Tibial nerve (tissue), 4 donors: ENCODE measurements at places on chromosomes 12 and 14. TPM values are rescaled to one million over a fixed set of nuclear protein-coding genes. Genes with fewer than 3 reads are reported as not detected.

- H3K27ac ChIP-seq = no peak overlapping the region
- H3K27me3 ChIP-seq = no peaks in the 10 kb centered on the region
- no peaks in the 10 kb centered on the region for H3K4me1 ChIP-seq
- H3K36me3 ChIP-seq = no peaks in the 10 kb centered on the region
Observed at GRCh38 chr14:101354726-101355125, 206.6 kb upstream of the DIO3 start.

Gene SNX6
- 86.6 TPM for total RNA-seq

Gene ATF7IP
- total RNA-seq = 35.5 TPM

GRCh38 chr12:89980236-89980635 lies 271.6 kb upstream of the ATP2B1 start:
- DNase-seq = no peak
- no peaks in the 10 kb centered on the region for H3K4me1 ChIP-seq
- no peaks in the 10 kb centered on the region for H3K36me3 ChIP-seq
- peak overlapping the region; percentile 43 for H3K27ac ChIP-seq
- H3K27me3 ChIP-seq = no peaks in the 10 kb centered on the region
- H3K4me3 ChIP-seq = no peak overlapping the region

- H3K4me1 ChIP-seq = peaks cover 15% of the 10 kb centered on the region
- H3K4me3 ChIP-seq = peak overlapping the region; percentile 42
- no peaks in the 10 kb centered on the region for H3K27me3 ChIP-seq
- DNase-seq = no peak
- no peaks in the 10 kb centered on the region for H3K36me3 ChIP-seq
Observed at GRCh38 chr14:32934881-32935633, 3.6 kb upstream of the NPAS3 start.

Gene KRT71
- total RNA-seq = not detected

DNA sequence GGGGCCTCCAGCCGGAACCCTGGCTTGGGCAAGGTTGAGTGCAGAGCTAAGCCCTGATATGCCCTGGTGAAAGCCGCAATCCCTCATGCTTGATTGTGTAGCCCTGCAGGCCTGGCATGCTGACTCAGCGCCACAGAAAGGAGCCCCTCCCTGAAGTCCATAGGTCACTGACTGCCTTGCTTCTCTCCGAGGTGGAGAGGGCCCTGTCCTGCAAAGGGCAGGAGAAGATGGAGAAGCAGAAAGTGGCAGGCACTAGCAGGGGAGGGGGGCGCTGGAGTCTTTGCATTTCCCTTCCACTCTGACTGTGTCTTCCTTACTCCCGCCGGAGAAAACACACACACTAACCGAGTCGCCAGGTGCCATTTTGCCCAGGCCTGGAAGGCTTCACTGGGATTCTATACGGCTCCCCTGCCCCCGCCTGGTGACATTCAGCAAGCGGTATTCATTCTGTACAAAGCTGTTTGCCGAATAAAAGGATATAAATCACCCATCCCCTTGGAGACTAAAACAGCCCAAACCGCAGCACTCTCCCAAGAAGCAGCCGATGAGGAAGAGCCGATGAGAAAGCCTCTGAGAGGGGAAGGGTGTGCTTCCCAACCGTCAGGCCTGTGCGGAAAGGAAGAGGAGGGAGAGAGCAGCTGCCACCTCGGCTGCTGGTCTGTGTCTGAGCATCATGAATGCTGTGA lies 69.8 kb downstream of the SLC6A12 start:
- H3K27ac ChIP-seq = no peak overlapping the region
- H3K36me3 ChIP-seq = no peaks in the 10 kb centered on the region

DNA sequence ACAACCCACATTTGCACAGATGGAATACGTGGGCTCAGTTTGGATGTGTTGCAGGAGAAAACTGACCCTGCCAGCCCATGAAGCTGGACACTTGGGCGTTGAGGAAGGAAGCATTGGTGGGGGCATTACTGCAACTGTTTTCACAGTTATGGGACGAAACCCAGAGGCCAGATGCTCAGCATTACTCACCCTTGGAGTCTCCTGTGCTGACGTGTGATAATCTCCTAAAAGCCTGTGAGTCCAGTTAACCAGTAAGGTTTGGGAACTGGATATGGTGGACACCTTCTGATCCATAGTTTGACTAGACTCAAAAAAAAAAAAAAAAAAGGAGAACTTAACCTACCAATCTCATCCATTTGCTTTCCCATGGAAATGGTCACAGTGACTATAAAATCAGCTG lies 52.8 kb upstream of the EGLN3 start:
- no peak overlapping the region for H3K27ac ChIP-seq
- no peak for DNase-seq
- H3K4me1 ChIP-seq = no peaks in the 10 kb centered on the region

DNA sequence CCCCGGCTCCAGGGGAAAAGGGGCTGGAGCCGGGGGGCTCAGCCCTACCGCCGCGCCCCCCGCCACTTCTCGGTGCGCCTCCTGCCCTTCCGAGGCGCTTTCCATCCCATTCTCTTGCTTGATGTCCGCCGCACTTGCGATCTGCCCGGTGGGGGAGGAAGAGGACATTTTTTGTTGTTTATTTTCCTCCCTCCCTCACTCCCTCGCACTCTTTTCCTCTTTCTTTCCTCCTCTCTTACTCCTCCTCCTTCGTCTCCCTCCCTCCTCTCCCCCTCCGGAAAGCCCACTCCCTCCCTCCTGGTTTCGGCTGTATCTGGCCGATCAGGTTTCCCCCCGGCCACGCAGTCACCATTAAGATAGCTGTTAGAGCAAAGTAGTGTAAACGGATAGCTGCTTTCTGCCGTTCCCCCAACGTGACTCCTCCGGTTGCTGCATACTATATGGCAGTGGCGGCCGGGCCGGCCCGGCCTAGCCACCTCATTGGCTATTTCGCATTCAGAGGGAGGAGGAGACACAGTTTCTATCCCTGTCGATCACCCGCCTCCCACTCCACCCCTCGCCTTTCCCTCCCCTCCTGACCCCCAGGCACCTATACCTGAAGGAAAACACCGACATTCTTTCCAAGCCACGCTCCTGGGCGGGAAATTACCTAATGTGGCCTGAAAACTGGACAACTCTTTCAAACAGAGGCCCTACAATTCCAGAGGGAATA lies at the start of gene SIX4:
Gene SIX4, minus strand, starts transcription at position 445 of the 712 bp plus-strand sequence. Its CDS starts 277 bp downstream, at position 168.
- DNase-seq = peak; percentile 29
- H3K4me1 ChIP-seq = no peaks in the 10 kb centered on the region
- H3K4me3 ChIP-seq = peak within 1 kb of the TSS; percentile 88

Gene BCL7A
- total RNA-seq = 10.7 TPM

- no peaks in the 10 kb centered on the region for H3K27me3 ChIP-seq
- H3K36me3 ChIP-seq = no peaks in the 10 kb centered on the region
- H3K27ac ChIP-seq = no peak overlapping the region
- H3K4me3 ChIP-seq = no peak overlapping the region
Observed at GRCh38 chr14:58066115-58066514, 85.9 kb downstream of the ARMH4 start.

GRCh38 chr12:128450810-128451209 lies 183.8 kb downstream of the TMEM132C start:
- DNase-seq = no peak
- H3K4me3 ChIP-seq = no peak overlapping the region
- no peaks in the 10 kb centered on the region for H3K36me3 ChIP-seq
- no peaks in the 10 kb centered on the region for H3K27me3 ChIP-seq

GRCh38 chr12:132292328-132293319 lies 36.8 kb downstream of the GALNT9 start:
- no peaks in the 10 kb centered on the region for H3K27me3 ChIP-seq
- no peak overlapping the region for H3K27ac ChIP-seq
- H3K4me3 ChIP-seq = no peak overlapping the region
- no peaks in the 10 kb centered on the region for H3K36me3 ChIP-seq
- H3K4me1 ChIP-seq = no peaks in the 10 kb centered on the region
- DNase-seq = no peak

- H3K4me3 ChIP-seq = no peak overlapping the region
- no peak overlapping the region for H3K27ac ChIP-seq
- H3K27me3 ChIP-seq = no peaks in the 10 kb centered on the region
- DNase-seq = no peak
Observed at GRCh38 chr12:130398100-130398848, 60.6 kb downstream of the PIWIL1 start.

Gene OR6C2
- not detected for total RNA-seq

- no peaks in the 10 kb centered on the region for H3K36me3 ChIP-seq
- DNase-seq = no peak
- H3K27ac ChIP-seq = peak overlapping the region; percentile 91
- peak overlapping the region; percentile 72 for H3K4me3 ChIP-seq
- no peaks in the 10 kb centered on the region for H3K4me1 ChIP-seq
Observed at GRCh38 chr12:49622501-49623141, 740 bp upstream of the PRPF40B start.

GRCh38 chr14:21534576-21534975 lies 8.4 kb upstream of the SALL2 start:
- DNase-seq = no peak
- H3K36me3 ChIP-seq = no peaks in the 10 kb centered on the region
- no peak overlapping the region for H3K27ac ChIP-seq
- H3K4me1 ChIP-seq = no peaks in the 10 kb centered on the region
- H3K27me3 ChIP-seq = no peaks in the 10 kb centered on the region
- H3K4me3 ChIP-seq = no peak overlapping the region

Gene KRT82
- not detected for total RNA-seq

GRCh38 chr14:31968956-31969698 lies 108.0 kb upstream of the ARHGAP5 start:
- no peak overlapping the region for H3K4me3 ChIP-seq
- no peaks in the 10 kb centered on the region for H3K4me1 ChIP-seq
- H3K27ac ChIP-seq = no peak overlapping the region
- no peaks in the 10 kb centered on the region for H3K36me3 ChIP-seq
- no peaks in the 10 kb centered on the region for H3K27me3 ChIP-seq
- no peak for DNase-seq

DNA sequence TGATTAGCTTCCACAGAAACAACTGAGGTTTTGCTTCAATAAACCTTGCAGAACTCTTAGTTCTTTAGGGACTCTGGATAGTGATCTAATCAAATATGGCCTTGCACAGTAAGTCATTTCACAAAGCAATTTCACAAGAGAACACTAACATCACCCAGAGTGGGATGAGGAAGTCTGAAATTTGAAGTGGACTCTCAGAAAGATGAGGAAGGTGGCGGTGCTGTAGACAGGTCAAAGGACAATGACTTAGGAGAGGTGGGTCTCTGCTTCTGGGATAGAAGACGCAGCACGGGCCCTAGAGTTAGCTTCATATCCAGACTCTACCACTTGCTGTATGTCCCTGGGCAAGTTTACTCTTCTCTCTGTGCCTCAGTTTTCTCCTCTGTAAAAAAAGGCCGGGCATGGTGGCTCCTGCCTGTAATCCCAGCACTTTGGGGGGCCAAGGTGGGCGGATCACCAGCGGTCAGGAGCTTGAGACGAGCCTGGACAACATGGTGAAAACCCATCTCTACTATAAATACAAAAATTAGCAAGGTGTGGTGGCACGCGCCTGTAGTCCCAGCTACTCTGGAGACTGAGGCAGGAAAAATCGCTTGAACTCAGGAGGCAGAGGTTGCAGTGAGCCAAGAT lies 18.9 kb downstream of the FOS start:
- H3K36me3 ChIP-seq = no peaks in the 10 kb centered on the region
- H3K27ac ChIP-seq = peak overlapping the region; percentile 96
- peaks cover 70% of the 10 kb centered on the region for H3K4me1 ChIP-seq
- DNase-seq = no peak
- no peak overlapping the region for H3K4me3 ChIP-seq

- no peaks in the 10 kb centered on the region for H3K4me1 ChIP-seq
- no peak overlapping the region for H3K27ac ChIP-seq
- no peaks in the 10 kb centered on the region for H3K36me3 ChIP-seq
- peak; percentile 94 for DNase-seq
Observed at GRCh38 chr12:117212563-117213190, 22.4 kb upstream of the FBXO21 start.

DNA sequence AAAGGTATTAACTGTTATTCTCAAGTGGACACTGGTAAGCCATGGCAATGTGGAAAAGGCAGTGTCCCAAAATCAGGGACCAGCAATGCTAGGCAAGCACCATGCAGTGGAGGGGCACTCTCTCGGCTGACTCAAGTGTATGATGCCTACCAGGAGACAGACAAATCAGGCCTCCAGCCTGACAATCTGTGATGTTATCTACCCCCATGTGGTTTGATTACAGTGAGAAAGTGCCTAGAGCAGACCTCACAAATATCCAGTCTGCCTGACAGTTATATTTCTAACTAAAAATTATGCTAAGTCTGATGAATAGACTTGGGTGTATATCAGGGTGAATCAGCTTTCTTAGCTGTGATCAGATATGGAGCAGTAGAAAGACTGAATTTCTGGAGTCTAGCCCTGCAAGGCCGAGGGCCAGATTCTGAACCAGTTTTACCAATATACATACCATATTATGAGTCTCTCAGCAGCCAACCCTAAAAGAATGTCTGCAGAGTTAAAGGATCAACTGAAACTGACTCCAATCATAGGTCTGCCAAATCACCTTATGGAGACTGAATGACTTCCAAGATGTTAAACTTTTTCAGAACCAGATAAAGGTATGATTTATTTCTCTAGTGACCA lies 3.2 kb downstream of the PLBD1 start:
- no peak overlapping the region for H3K4me3 ChIP-seq
- H3K4me1 ChIP-seq = peaks cover 7% of the 10 kb centered on the region
- H3K27me3 ChIP-seq = peaks cover 8% of the 10 kb centered on the region

Gene TAS2R13
- 4.2 TPM for total RNA-seq

DNA sequence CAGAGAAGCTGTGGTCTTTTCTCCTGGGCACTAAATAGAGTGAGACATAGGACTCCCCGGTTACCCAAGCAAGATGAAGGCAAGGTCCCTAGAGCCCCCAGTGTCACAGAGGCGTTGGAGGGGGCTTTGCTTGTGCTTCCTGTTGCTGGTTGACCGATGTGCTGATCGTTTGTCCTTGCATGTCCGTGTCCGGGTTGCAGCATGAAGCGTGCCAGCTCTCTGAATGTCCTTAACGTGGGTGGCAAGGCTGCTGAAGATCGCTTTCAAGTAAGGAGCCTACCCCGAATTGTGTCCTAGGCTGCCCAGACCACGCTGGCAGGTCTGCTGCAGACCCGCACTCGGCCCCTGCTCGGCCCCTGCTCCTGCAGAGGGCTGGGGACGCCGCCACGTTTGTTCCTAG lies 23.1 kb downstream of the XRCC3 start:
- H3K4me1 ChIP-seq = peaks cover 51% of the 10 kb centered on the region
- H3K4me3 ChIP-seq = no peak overlapping the region
- no peaks in the 10 kb centered on the region for H3K27me3 ChIP-seq
- peaks cover 4% of the 10 kb centered on the region for H3K36me3 ChIP-seq

Gene KLHDC1
- 13.1 TPM for total RNA-seq

- no peak for DNase-seq
- H3K4me3 ChIP-seq = no peak overlapping the region
- no peaks in the 10 kb centered on the region for H3K36me3 ChIP-seq
Observed at GRCh38 chr14:99630202-99630601, 14.7 kb upstream of the HHIPL1 start.

DNA sequence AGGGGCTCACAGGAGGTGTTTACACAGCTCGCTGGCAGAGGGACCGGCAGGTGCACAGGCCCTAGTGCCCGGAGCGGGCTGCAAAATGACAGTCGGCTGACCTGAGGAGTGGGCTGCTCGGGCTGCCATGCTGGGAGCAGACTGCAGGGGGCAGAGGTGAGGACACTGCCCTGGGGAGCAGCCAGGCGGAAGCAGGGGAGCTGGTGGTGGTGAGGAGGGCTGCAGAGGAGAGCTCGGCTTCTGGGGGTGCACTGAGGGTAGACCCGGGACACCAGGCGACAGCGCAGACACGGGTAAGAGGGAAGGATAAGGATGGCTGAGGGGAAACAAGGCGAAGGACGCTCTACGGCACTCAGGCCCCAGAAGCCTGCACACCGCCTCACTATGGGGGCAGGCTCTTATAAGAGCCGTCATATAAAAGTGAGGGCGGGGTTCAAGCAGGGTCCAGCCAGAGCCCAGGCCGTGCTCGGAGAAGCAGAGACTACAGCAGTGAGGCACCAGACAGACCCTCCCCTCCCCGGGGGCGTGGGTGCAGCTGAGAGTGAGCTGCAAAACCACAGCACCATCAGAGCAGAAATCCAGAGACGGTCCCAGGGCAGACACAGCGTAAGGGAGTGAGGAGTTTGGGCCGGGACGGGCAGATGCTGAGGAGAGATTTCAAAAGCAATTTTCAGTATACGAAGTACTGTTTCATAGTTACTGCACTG lies 62.5 kb downstream of the CCDC88C start:
- DNase-seq = no peak
- H3K36me3 ChIP-seq = no peaks in the 10 kb centered on the region
- H3K4me3 ChIP-seq = no peak overlapping the region
- no peaks in the 10 kb centered on the region for H3K4me1 ChIP-seq
